ENCODE measurements at places on chromosomes 7 and 10.
A peak's percentile ranks its signal among the peaks of the same experiment; 100 is the strongest.

- DNase-seq: no peak
These were observed 3.2 kb downstream of the ACADSB start for GRCh38 chr10:123011987-123012386.

DNA sequence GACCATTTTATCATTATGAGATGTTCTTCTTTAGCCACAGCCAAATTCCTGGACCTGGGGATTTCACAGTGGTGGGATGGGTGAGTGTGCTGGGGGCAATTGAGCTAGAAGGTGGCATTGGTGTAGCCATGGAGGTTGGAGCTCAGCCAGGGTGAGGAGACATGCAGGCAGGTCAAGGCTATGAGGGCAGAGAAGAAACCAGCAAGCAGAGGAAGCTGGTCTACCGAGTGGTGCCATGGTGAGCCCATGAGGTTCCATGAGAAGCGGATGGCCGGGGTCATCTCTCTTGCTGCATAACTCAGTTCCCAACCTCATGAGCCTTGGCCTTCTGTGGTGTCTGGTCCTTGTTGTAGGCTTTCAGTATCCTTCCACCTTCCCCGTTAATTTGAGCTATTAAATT, 91.4 kb downstream of the CARD11 start:
- peak; percentile 11 for DNase-seq

DNA sequence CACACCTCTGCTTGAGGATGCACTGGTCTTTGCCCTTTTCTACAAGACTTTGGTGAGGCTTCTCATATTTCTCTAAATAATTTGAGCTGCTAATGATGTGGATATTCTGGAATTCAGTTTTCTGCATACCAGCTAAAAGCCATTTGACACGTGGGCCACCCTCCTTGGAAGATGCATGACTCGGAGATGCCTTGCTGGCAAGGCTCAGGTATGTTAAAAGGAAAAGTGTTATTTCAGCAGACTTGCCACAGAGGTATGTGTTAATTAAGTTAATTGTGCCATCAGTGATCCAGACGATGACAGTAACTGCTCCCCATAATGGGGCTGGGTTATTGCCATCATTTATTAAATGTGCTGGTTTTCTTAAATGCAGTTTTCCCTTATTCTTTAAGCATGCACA, 8.8 kb upstream of the GFRA1 start:
- DNase-seq: no peak

DNA sequence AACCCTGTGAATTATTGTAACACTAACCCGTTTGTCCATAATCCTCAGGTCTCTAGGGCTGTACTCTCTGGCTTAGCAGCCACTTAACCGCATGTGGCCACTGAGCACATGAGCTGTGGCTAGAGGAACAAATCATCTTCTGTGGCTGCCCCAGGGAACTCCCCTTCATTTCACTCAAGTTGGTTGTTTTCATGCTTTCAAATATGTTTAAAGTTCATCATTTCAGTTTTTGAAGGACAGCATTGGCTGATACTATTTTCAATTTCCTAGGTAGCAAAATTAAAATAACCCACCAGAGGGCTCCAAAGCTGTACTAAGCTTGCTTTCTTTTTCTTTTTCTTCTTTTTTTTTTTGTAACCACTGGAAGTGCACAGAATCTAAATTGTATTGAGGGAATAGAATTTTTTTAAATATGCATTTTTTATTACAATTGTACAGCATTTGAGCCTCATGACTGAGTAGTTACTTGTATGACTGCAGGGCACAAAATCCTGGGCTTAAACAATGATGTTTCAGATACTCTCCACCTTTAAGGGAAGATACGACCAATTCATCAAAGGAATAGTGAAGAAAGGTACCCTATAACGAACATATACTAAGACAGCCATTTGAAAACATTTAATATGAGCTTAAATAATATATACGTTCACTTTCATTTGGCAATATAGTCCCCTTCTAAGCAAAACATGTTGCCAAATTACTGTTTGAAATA, 38.6 kb downstream of the MRC1 start:
- no peak for DNase-seq

DNA sequence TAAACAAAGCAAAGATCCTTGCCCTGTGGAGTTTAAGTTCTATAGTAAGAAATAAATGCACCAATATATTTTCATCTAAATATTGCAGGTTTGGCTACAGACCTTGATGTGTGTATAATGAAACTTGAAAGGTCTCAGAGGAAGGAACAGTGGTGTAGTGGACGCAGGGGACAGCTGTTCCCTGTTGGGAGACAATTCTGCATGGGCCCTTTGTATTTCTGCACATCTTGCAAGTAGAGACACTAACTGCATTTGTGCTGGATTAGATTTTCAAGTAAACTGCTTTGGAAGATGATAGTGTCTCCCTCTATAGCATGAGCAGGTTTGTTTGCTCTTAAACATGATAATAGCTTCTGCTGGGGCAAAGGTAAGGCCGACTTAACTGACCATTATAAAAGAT, 57.5 kb upstream of the FAM133B start:
- DNase-seq: no peak

- DNase-seq: no peak
These were observed 703.2 kb downstream of the XPNPEP1 start for GRCh38 chr10:109219935-109220605.

DNA sequence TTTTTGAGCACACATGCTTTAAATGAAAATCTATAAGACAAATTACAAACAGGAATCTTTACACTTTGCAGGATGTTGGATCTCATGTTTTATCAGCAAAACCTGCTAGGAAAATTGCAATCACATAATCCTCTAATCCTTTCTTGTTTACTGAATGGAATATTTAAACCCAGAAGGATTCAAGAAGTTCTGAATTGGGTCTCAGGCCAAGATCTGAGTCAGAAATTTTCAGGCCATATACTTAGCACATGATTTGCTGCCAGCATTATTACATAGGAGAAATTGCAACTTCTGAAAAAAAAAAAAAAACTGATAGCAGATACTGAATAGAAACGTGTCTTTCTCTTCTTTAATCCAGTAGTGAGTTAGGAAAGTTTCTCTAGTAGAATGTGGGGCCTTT, 1005.3 kb upstream of the POT1 start:
- no peak for DNase-seq

DNA sequence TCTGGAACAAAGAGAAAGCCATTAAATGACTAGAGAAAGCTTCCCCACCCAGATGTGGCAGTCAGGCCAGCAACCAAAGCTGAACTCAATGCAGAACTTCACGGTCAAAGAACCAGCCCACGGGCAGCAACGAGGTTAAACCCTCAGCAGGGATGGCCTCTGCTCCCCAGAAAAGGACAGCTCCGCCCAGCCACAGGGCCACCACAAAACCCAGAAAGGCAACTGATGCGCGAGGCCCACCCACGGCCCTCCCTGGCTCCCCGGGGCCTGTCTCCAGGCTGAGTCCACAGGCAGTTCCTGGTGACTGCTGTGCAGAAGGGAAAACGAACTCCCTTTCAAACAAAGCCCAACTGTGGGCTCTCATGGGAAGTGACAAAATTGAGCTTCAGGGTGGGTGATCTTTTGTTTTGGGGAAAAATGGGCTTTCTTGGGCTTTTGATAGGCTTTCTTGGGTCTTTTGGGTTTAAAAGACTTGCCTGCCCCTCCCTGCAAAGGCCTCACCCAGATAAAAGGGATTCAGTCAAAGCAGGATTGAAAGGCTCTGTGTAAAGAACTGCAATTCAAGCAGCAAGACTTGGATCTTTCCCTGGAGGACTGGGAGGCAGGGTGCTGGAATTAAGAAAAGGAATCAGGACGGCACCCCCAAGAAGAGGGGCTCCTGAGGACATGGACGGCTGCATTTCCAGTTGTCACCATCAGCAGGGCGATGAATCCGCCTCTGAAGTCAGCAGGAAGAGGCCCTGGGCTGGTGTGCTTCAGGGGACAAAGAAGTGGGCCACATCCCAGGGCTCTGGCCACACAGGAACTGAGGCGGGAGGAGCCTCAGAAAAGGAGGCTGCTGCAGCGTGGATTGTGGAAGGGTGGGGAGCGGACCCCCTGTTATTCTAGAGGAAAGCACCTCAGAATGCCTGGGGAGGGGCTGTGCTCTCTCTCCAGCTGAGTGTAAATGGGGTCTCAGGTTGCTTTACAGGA, 209.9 kb downstream of the USP6NL start:
- peak; percentile 50 for DNase-seq

GRCh38 chr7:155794196-155794595, 18.1 kb downstream of the SHH start:
- DNase-seq: no peak

DNA sequence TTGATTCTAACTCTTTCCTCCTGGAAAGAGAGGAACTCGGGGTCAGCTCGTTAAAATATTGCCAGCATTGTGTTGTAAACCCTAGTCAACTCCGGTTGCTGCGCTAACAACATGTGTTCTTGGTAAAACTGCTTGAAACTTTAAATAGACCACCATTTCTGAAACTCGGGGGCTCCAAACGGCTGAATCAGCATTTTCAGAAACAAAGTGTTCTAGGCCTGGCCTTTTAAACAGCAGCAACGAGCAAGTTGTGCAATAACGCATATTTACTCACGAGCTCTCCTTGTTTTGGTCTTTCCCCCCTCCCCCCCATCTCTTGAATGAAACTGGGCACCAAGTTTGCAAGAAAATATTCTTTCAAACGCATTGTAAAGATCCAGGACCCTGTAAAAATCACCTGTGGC, 9.2 kb upstream of the GRB10 start:
- no peak for DNase-seq

- DNase-seq: no peak
These were observed 80.5 kb downstream of the ELAPOR2 start for GRCh38 chr7:86978808-86979506.

DNA sequence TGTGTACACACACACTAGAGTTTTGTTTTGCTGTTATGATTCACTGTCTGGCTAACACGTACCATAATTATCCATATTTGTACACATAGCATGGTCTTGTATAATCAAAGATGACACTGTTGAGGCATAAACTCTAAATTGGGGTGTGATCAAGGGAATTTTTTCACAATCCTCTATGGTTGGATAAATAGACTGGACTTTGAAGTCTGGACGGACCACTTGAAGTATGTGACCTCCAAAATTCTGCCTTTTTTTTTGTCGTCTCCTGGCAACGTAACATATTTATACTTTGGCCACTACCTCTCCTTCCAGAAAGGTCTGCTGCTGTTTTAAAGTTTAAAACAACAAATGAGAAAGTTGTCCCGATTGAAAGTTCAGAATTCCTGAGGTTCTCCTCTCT, 193.4 kb downstream of the CACNB2 start:
- no peak for DNase-seq

DNA sequence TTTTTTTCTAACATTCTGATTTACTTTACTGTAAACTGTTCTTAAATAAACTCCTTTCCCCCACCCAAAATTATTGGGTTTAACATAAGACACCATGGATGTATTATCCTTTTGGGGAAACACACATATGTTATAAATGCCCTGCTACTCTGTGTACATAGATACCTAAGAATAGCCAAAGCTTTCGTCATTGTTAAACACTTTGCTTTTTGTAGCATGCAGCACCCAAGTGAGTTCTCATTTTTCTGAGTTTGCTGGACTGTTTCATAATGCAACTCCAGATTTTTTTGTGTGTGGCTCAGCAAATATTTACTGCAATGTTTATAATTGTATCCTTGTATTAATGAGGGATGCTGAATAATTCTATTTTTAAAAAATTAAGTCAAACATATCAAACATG, 86.9 kb downstream of the VTI1A start:
- no peak for DNase-seq

DNA sequence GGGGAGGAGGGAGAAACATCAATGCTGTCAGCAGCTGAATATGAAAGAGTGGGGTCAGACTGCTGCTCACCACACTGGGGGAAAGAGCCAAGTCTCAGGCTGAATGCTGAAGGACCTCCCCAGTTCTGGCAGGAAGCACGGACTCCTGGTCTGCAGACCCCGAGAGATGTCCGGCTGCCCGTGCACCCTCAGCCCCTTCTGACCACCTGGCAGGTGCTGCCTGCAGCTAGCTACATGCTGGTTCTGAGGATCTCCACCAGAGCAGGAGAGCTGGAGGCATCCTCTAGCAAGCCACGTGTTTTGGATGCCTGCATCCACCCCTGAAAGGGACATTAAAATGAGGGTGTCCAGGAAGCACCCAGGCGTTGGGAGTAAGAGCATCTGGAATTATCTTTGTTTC, 74.2 kb downstream of the HTR5A start:
- DNase-seq: no peak

DNA sequence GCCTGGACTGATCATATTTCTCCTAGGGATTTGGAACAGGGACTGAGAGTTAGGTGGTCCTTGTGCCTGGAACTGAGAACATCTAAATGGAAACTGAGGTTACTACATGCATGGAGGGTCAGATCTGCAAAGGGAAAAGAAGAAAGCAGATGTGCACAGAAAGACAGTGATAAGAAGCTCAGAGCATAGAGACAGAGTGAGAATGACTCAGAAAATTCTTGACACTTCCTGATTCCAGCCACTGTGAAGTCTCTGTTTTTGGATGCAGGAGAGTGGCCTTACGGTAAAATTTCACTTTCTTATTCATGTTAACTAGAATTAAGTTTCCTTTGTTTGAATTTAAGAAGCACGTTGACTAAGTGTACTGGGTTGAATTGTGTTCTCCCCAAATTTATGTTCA, 241.7 kb downstream of the TMEM26 start:
- DNase-seq: no peak

DNA sequence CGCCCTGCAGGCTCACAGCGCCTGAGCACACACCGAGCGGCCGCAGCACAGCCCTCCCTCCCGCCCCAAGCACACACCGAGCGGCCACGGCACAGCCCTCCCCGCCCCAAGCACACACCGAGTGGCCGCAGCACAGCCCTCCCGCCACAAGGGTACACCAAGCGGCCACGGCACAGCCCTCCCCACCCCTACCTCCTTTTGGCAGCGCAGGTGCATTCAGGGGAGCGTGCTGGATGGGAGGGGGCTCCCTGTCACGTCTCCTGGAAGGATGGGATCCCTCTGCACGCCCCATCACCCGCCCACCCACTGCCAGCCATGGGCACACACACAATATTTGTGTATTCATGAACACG, 482.6 kb downstream of the DNAJB6 start:
- no peak for DNase-seq

GRCh38 chr7:148722340-148723165, 23.9 kb downstream of the CUL1 start:
- no peak for DNase-seq

DNA sequence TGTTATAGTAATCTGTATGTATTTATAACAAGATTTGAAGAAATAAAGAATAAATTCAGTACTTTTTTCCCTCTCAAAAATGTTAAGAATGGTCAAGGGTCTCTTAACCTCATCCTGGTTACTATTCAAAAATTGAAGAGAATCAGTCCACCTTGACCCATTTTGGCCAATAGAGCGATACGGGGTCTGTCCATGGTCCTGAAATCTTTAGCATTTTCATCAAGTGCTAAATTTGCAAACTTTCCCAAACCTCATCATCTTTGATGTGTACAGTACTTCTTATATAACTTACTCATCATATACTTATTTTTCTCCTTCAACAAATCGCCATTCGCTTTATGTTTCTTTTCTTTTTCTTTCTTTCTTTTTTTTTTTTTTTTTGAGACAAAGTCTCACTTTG, 23.6 kb downstream of the TMEM178B start:
- DNase-seq: no peak

GRCh38 chr10:22552888-22553378, 161.4 kb downstream of the PIP4K2A start:
- DNase-seq: no peak

- DNase-seq: no peak
These were observed 148.2 kb downstream of the KCND2 start for GRCh38 chr7:120421151-120421651.

GRCh38 chr10:43013065-43013464, 63.8 kb upstream of the RET start:
- no peak for DNase-seq

GRCh38 chr7:152382244-152382643, 53.6 kb downstream of the KMT2C start:
- DNase-seq: no peak

All from activated naive CD8-positive, alpha-beta T cell treated with anti-CD3 and anti-CD28 coated beads, Interleukin-2, amount 10 ng/mL, durations not matched to agents 7 days and 5 days (primary cell).